ENCODE measurements at places on chromosomes 4 and X. TPM values are rescaled to one million over a fixed set of nuclear protein-coding genes. Genes with fewer than 3 reads are reported as not detected.

ANKRD50 gene
- total RNA-seq = 0.27 TPM

CTAG1A gene
- total RNA-seq = not detected

MAGEA9B gene
- not detected for total RNA-seq

TNMD gene
- not detected for total RNA-seq

CLNK gene
- 0.17 TPM for total RNA-seq

INTS6L gene
- total RNA-seq = 26.7 TPM

MAB21L2 gene
- total RNA-seq = not detected

CT45A2 gene
- total RNA-seq = not detected

EFHC2 gene
- 2.7 TPM for total RNA-seq

AIMP1 gene
- 75.4 TPM for total RNA-seq

HDX gene
- 0.38 TPM for total RNA-seq

PF4V1 gene
- total RNA-seq = not detected

XAGE1A gene
- not detected for total RNA-seq

ITIH6 gene
- not detected for total RNA-seq

MMRN1 gene
- 0.22 TPM for total RNA-seq

TTC29 gene
- not detected for total RNA-seq

SHROOM2 gene
- not detected for total RNA-seq

TEX13A gene
- total RNA-seq = not detected

ERVMER34-1 gene
- total RNA-seq = not detected

HOPX gene
- 5.9 TPM for total RNA-seq

CT45A3 gene
- total RNA-seq = not detected

FGFBP2 gene
- 1.3 TPM for total RNA-seq

RHOXF2B gene
- not detected for total RNA-seq

GAR1 gene
- total RNA-seq = 9.6 TPM

SLBP gene
- total RNA-seq = 45.8 TPM

DUX4 gene
- not detected for total RNA-seq

GYPA gene
- not detected for total RNA-seq

UGT8 gene
- 0.11 TPM for total RNA-seq

PDGFC gene
- total RNA-seq = not detected
